ENCODE measurements at places on chromosomes 13 and 19. TPM values are rescaled to one million over a fixed set of nuclear protein-coding genes. Genes with fewer than 3 reads are reported as not detected.

DNA sequence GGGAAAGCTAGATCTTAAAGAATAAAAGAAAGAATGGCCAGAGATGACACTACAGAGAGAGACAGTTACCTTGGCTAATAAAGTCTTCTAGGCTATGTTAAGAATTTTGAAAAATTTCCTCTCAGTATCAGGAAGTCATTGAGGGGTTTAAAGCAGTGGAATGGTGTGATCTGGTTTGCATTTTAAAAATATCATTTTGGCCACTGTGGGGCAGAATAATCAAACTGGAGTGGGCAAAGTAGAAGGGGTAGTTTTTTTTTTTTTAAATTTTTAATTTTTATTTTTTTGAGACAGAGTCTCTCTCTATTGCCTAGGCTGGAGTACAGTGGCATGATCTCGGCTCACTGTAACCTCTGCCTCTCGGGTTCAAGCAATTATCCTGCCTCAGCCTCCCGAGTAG lies 4.4 kb upstream of the CNMD start:
- H3K4me3 ChIP-seq, result no peak overlapping the region
- peaks cover 7% of the 10 kb centered on the region for H3K4me1 ChIP-seq
- no peaks in the 10 kb centered on the region for H3K36me3 ChIP-seq

DNA sequence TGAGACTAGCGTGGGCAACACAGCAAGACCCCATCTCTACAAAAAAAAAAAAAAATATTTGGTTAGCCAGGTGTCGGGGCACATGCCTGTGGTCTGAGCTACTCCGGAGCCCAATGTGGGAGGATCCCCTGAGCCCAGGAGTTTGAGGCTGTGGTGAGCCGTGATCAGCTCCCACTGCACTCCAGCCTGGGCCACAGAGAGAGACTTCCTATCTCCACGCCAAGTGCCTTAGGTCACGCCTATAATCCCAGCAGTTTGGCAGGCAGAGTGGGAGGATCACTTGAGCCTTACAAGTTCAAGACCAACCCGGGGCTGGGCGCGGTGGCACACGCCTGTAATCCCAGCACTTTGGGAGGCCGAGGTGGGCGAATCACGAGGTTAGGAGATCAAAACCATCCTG lies 8.7 kb upstream of the ADAT3 start:
- no peaks in the 10 kb centered on the region for H3K27me3 ChIP-seq
- peak; percentile 94 for DNase-seq
- H3K4me3 ChIP-seq, result no peak overlapping the region
- H3K36me3 ChIP-seq, result no peaks in the 10 kb centered on the region

DNA sequence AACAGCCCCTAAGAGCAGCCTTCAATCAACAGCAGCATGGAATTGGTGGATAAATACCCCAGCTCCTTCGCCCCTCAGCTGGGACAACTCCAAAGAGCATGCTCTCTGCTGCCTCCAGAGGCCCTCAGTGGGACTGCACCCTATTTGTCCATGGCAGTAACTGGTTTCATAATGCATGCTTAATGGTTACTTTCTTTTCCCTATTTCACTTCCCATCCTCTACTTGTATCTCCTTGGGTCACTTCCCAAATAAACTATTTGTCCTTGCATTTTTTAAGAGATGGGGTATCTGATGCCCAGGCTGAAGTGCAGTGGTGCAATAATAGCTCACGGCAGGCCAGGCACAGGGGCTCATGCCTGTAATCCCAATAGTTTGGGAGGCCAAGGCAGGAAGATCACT lies 13.5 kb upstream of the TPM4 start:
- peaks cover 30% of the 10 kb centered on the region for H3K4me1 ChIP-seq
- H3K27ac ChIP-seq, result peak overlapping the region; percentile 28
- no peaks in the 10 kb centered on the region for H3K36me3 ChIP-seq
- H3K27me3 ChIP-seq, result no peaks in the 10 kb centered on the region
- no peak overlapping the region for H3K4me3 ChIP-seq

DNA sequence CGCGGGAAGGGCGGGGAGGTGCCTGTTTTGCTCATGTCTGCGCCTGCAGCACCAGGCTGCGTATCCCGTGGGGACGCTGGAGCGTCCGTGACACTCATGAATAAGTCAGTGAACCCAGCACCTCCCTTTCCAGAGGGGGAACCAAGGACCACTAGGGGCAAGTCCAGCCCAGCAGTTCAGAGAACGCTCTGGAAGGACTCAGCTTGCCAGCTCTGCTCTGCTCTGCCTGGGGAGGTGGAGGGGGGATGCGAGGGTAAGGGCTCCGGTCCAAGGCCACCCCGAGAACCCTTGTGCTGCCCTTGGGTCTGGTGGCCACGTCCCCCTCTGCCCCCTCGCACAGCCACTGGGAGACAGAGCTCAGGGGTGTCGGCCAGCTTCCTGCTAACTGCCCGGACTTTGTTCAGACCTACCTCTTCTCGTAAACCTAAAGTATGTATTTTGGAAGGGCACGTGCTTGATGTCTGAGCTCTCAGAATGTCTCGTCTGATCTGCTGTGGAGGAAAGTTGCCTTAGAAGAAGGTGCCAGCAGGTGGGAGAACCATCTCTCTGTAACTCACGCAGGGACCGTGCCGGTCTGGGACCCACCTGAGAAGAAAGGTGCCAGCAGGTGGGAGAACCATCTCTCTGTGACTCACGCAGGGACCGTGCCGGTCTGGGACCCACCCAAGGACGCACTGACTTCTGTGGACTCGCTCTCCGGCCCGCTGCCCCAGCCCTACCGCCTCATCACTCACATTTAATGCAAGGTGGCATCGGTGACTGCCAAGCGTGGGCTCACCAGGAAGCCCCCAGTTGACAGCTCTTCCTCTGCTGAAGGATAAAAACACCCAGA lies 34.1 kb downstream of the TMEM255B start:
- no peak overlapping the region for H3K4me3 ChIP-seq
- DNase-seq, result no peak
- no peaks in the 10 kb centered on the region for H3K4me1 ChIP-seq
- no peak overlapping the region for H3K27ac ChIP-seq
- no peaks in the 10 kb centered on the region for H3K27me3 ChIP-seq
- no peaks in the 10 kb centered on the region for H3K36me3 ChIP-seq

GRCh38 chr13:98272549-98272948 lies 95.5 kb upstream of the RNF113B start:
- H3K4me3 ChIP-seq, result no peak overlapping the region
- no peak for DNase-seq
- no peaks in the 10 kb centered on the region for H3K4me1 ChIP-seq
- H3K27ac ChIP-seq, result no peak overlapping the region

DNA sequence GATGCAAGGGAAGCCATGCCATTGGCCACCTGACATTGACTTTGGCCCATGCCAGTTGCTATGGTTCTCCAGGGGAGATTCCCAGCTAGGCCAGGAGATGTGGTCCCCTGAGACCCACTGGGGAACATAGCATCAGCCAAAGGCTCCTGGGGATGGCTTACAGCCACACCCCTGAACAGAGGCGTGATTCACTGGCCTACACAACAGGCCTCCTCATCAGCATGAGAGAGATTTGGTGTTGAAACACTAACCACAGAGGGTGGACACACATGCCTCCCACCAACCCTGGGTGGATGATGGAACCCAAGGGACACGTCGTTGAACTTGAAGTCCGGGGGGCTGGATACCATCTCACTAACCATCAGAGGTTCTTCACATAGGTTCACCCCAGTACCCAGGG lies 14.4 kb downstream of the IQCN start:
- H3K27ac ChIP-seq, result no peak overlapping the region
- H3K36me3 ChIP-seq, result peaks cover 5% of the 10 kb centered on the region
- DNase-seq, result no peak
- H3K4me1 ChIP-seq, result no peaks in the 10 kb centered on the region

- H3K4me1 ChIP-seq, result peaks cover 24% of the 10 kb centered on the region
- no peaks in the 10 kb centered on the region for H3K27me3 ChIP-seq
- DNase-seq, result no peak
- H3K27ac ChIP-seq, result peak overlapping the region; percentile 94
Observed at GRCh38 chr19:3036119-3036976, 7.3 kb upstream of the TLE2 start.

DNA sequence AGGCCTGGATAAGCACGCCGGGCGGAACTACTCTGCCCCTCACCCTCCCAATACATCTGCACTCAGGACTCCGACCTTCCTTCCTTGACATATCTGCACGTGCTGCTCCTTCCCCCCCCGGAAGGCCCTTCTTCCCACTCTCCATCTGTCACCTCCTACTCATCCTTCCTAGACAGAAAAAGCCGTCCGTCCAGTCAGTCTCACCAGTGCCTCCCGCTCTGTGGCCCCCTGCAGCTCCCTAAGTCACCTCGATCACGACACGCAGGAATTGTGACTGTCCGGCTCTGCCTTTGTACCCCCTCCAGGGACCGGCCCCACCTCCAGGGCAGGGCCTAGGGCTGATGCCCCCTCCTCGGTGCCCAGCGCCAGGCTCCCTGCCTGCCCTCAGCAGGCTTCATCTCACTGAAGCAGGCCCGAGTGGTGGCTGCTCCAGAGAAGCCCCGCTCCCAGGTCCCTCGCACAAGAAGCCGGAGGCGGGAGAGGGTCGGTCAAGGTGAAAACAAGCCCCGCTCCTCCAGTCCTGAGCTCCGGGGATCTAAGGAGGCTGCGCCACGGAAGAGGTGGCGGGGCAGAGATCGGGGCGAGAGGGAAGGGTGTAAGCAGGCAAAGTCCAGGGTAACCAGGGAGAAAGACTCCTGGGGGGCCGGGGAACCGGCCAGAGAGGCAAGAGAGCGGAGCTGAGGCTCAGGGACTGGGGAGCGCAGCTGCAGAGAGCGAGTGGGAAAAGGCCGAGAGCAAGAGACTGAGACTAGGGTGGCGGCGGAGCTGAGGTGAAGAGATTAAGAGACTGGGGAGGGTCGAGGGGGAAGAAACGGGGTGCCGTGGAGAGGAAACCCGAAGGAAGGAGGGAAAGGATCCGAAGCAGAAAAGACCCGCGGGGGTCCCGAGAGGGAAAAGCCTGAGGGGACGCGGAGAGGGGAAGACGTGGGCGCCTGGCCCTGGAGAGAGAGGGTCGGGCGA lies 1.1 kb downstream of the PPP6R1 start:
- H3K27ac ChIP-seq, result peak overlapping the region; percentile 82
- no peaks in the 10 kb centered on the region for H3K36me3 ChIP-seq
- H3K4me1 ChIP-seq, result peaks cover 63% of the 10 kb centered on the region
- H3K4me3 ChIP-seq, result peak overlapping the region; percentile 70
- H3K27me3 ChIP-seq, result no peaks in the 10 kb centered on the region

DNA sequence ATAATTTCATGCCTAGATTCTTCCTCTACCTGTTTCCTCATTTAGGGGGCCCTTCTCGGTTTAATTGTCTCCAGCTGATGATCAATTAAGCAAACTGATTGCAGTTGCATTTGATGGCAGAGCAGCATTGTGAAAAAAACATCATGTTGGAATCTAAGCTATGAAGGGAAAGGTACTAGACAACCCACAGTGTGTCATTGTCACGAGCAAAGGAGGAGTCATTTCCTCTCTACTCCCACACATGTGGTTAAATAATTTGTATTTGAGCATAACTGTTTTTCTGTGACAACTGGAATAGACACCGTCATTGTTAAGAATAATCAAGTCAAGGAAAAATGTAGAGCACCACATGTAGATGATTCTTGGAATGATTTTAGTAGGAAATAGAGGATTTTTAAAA lies 240.3 kb downstream of the DCT start:
- no peaks in the 10 kb centered on the region for H3K4me1 ChIP-seq
- DNase-seq, result no peak
- no peaks in the 10 kb centered on the region for H3K36me3 ChIP-seq
- no peak overlapping the region for H3K4me3 ChIP-seq

GRCh38 chr13:95207769-95208366 lies 93.4 kb downstream of the ABCC4 start:
- no peak overlapping the region for H3K4me3 ChIP-seq
- DNase-seq, result no peak
- no peaks in the 10 kb centered on the region for H3K27me3 ChIP-seq

The CEACAM16 gene
- total RNA-seq, result not detected

The GPR12 gene
- not detected for total RNA-seq

The ALDH16A1 gene
- 29.5 TPM for total RNA-seq

The VSIG10L gene
- 20.1 TPM for total RNA-seq

The KLK2 gene
- total RNA-seq, result not detected
